ENCODE measurements at places on chromosomes 5 and 9.

GRCh38 chr5:36772276-36773140, 104.1 kb upstream of the NIPBL start:
- DNase-seq, result no peak

- no peak for DNase-seq
These were observed 55.2 kb downstream of the ANXA1 start for GRCh38 chr9:73206851-73207250.

DNA sequence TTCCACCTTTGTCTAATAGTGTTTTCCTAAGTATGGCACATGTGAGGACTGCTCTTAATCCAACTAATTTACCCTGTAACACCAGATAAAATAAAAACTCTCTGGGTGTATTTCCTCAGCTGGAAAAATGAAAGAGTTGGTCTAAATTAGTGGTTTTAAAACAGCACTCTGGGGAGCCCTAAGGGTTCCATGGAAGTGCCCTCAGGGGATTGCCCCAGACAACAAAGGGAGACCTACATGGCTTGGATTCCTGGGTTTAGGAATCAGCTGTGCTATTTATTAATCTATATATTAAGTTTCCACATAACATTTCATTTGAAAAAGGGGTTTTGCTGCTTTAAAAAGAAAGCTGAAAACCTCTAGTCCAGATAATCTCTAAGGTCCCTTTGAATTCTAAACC, 20.2 kb downstream of the ADAMTS6 start:
- DNase-seq, result no peak

DNA sequence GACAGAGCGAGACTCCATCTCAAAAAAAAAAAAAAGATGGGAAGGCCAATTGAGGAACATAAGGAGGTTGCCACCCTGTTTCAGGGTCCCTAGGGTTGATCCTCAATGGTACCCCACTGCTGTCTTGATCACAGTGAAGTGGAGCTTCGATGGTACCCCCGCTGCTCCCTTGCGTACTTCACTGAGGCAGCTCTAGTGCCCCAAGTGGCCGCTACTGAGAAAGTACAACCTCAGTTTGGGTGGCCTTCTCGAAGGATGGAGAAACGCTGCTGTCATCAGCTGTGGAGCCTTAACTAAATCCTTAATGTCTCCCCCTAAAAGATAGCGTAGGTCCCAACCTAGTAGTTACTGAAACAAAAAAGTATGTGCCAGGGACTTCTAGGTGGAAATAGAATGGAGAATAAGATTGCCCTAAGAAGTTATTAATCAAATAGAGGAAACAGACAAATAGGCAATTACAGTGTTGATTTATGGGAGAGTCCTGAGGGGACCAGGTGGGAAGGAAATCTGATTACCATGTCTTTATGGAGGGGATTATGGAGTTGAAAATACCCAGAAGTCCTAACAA, 6.3 kb downstream of the TESK1 start:
- DNase-seq, result no peak

- DNase-seq, result no peak
These were observed 1.3 kb upstream of the SUSD3 start for GRCh38 chr9:93057042-93057702.

- DNase-seq, result peak; percentile 1
These were observed 28.5 kb upstream of the PHF24 start for GRCh38 chr9:34929506-34930102.

GRCh38 chr5:149636191-149636860, 55.0 kb downstream of the ARHGEF37 start:
- no peak for DNase-seq

DNA sequence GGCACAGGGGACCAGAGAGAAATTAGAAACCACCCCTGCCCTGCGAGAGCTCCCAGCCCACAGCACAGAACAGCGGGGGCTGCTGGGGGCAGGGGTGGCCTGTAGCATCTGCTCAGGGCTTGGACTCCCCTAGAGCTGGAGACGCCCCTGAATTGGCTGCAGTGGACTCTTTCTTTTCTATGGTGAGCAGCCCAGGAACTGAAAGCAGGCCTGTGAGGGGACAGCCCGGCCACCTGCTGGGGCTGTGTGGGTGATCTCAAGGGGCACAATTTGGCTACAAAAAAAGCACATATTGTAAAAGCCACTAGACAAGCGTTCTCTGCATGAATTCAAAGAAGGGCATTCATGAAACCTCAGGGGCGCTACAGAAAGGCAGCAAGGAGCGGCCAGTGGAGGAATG, 57.5 kb upstream of the ICE1 start:
- DNase-seq, result no peak

Measured in SHP77 (cell line).